WTC11 (cell line): ENCODE measurements at places on chromosomes 1 and 21. TPM values are rescaled to one million over a fixed set of nuclear protein-coding genes. Genes with fewer than 3 reads are reported as not detected.
A peak's percentile ranks its signal among the peaks of the same experiment; 100 is the strongest.

Gene AKR7A3
- 1.3 to 1.5 TPM (median 1.5 TPM) in 3 replicates for total RNA-seq

Gene HTR6
- total RNA-seq = 0.71 to 1.2 TPM (median 0.90 TPM) in 3 replicates

Gene HMCN1
- 5.6 to 10.6 TPM (median 10.5 TPM) in 3 replicates for total RNA-seq

Gene TMEM79
- total RNA-seq = 2.2 to 2.7 TPM (median 2.4 TPM) in 3 replicates

Gene LCE2B
- not detected in 3 replicates for total RNA-seq

Gene TRIM67
- not detected in 3 replicates for total RNA-seq

Gene LCE1F
- not detected in 3 replicates for total RNA-seq

Gene NBPF9
- 2.5 to 4.5 TPM (median 2.9 TPM) in 3 replicates for total RNA-seq

GRCh38 chr21:34343838-34344381 lies 19.9 kb upstream of the KCNE2 start:
- no peaks in the 10 kb centered on the region for H3K4me1 ChIP-seq
- no peak for DNase-seq
- peaks cover 3% of the 10 kb centered on the region; the same call in 1 of the 2 replicates for H3K27me3 ChIP-seq
- no peak overlapping the region for H3K4me3 ChIP-seq
- H3K27ac ChIP-seq = no peak overlapping the region

- DNase-seq = no peak
- H3K27me3 ChIP-seq = no peaks in the 10 kb centered on the region
- no peaks in the 10 kb centered on the region for H3K4me1 ChIP-seq
- H3K27ac ChIP-seq = no peak overlapping the region
Observed at GRCh38 chr1:233038581-233038980, 88.2 kb downstream of the NTPCR start.

GRCh38 chr1:172699695-172700227 lies 40.9 kb downstream of the FASLG start:
- no peaks in the 10 kb centered on the region for H3K36me3 ChIP-seq
- peaks cover 3% of the 10 kb centered on the region; the same call in 1 of the 2 replicates for H3K4me1 ChIP-seq
- no peak overlapping the region for H3K27ac ChIP-seq
- no peak overlapping the region for H3K4me3 ChIP-seq
- no peak for DNase-seq

DNA sequence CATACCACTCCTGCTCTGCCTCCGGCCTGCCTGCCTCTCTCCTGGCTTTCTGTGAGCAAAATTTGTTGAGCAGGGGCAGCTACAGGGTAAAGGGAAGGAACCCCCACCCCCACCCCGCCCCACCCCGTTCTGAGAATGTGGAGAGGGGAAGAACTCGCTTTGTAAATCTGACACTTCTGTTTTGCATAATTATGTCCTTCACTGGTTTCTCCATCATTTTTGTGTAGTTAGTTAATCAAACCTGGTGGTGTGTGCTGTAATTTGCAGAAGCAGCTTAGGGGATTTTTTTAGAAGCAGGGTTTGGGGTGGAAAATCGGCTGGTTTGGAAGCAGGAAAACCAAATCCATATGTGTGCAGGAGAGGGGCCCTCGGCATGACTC lies 58.1 kb upstream of the TMEM51 start:
- DNase-seq = no peak
- peaks cover 36% of the 10 kb centered on the region for H3K4me1 ChIP-seq
- peaks cover 7% of the 10 kb centered on the region for H3K27me3 ChIP-seq
- no peaks in the 10 kb centered on the region for H3K36me3 ChIP-seq

- H3K4me3 ChIP-seq = peak overlapping the region; percentile 98
- peak overlapping the region; percentile 98 for H3K27ac ChIP-seq
- peaks cover 33% of the 10 kb centered on the region for H3K36me3 ChIP-seq
- peak; percentile 53 for DNase-seq
Observed at GRCh38 chr1:93079685-93080141, 630 bp downstream of the MTF2 start.

GRCh38 chr1:44220001-44220751 lies 6.9 kb downstream of the DMAP1 start:
- H3K4me1 ChIP-seq = no peaks in the 10 kb centered on the region
- H3K27me3 ChIP-seq = no peaks in the 10 kb centered on the region; the same call in 1 of the 2 replicates
- no peak for DNase-seq
- peaks cover 45% of the 10 kb centered on the region for H3K36me3 ChIP-seq
- H3K27ac ChIP-seq = no peak overlapping the region

- no peak for DNase-seq
- peaks cover 7% of the 10 kb centered on the region for H3K27me3 ChIP-seq
- H3K36me3 ChIP-seq = peaks cover 7% of the 10 kb centered on the region
Observed at GRCh38 chr1:14543191-14543840, 55.2 kb upstream of the KAZN start.

GRCh38 chr1:17563494-17564281 lies 24.2 kb downstream of the ARHGEF10L start:
- no peaks in the 10 kb centered on the region for H3K27me3 ChIP-seq
- no peak overlapping the region for H3K4me3 ChIP-seq
- DNase-seq = no peak
- peaks cover 85% of the 10 kb centered on the region for H3K4me1 ChIP-seq
- H3K36me3 ChIP-seq = no peaks in the 10 kb centered on the region

DNA sequence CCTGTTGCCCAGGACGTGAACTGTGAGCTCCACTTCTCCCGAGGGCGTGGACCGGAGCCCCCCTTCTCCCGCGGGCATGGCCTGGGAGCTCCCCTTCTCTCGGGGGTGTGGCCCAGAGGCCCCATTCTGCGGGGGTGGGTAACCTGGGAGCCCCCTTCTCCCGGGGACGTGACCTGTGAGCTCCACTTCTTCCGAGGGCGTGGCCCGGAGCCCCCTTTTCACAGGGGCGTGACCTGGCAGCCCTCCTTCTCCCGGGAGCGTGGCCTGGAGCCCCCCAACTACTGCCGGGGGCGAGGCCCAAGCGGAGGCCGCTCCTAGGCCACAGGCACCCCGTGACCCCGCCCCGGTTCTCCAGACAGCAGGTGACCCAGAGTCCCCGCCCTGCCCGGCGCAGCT lies 320 bp downstream of the C1orf174 start:
- peaks cover 16% of the 10 kb centered on the region for H3K36me3 ChIP-seq
- H3K4me1 ChIP-seq = peaks cover 23% of the 10 kb centered on the region
- H3K4me3 ChIP-seq = peak overlapping the region; percentile 92
- H3K27me3 ChIP-seq = no peaks in the 10 kb centered on the region
- H3K27ac ChIP-seq = peak overlapping the region; percentile 98
- DNase-seq = peak; percentile 57

- no peak overlapping the region for H3K27ac ChIP-seq
- 0 out of 2 replicates have a peak, but pooled peaks cover 3% of the 10 kb centered on the region for H3K4me1 ChIP-seq
- H3K36me3 ChIP-seq = no peaks in the 10 kb centered on the region
Observed at GRCh38 chr1:100543640-100544039, 5.7 kb downstream of the GPR88 start.

DNA sequence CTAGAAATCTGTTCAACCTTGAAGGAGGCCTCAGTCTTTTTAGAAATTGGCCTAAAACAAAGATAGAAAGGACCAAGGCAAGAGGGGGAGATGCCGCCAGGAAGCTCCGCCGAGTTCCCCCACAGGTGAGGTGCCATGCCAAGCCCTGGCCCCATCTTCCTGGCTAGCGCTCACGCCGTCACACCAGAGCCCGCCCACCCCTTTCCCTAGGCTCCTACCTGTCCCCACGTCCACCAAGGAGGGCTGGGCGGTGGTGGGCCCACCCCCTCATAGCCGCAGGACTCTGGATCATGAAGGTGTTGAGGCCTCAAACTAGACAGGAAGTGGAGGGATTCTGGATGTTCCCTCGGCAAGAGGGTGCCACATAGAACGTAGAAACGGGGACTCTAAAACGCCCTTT lies 15.5 kb upstream of the CCDC27 start:
- H3K27me3 ChIP-seq = no peaks in the 10 kb centered on the region
- no peak overlapping the region for H3K4me3 ChIP-seq
- H3K36me3 ChIP-seq = peaks cover 25% of the 10 kb centered on the region
- no peak overlapping the region for H3K27ac ChIP-seq

GRCh38 chr1:17682400-17682799 lies 72.7 kb upstream of the ACTL8 start:
- H3K27ac ChIP-seq = peak overlapping the region; percentile 64
- H3K27me3 ChIP-seq = no peaks in the 10 kb centered on the region
- H3K4me3 ChIP-seq = no peak overlapping the region
- H3K4me1 ChIP-seq = peaks cover 10% of the 10 kb centered on the region; the same call in 1 of the 2 replicates
- peaks cover 11% of the 10 kb centered on the region for H3K36me3 ChIP-seq
- no peak for DNase-seq

- no peaks in the 10 kb centered on the region for H3K36me3 ChIP-seq
- H3K4me3 ChIP-seq = no peak overlapping the region
- H3K27ac ChIP-seq = no peak overlapping the region
- no peak for DNase-seq
- H3K27me3 ChIP-seq = no peaks in the 10 kb centered on the region
Observed at GRCh38 chr1:99672530-99673213, 26.8 kb downstream of the PALMD start.

- no peaks in the 10 kb centered on the region; the same call in 1 of the 2 replicates for H3K27me3 ChIP-seq
- peaks cover 16% of the 10 kb centered on the region for H3K4me1 ChIP-seq
- H3K36me3 ChIP-seq = no peaks in the 10 kb centered on the region
Observed at GRCh38 chr1:240244968-240245628, 153.4 kb downstream of the FMN2 start.

GRCh38 chr1:37872692-37873091 lies 13.3 kb upstream of the MTF1 start:
- H3K4me1 ChIP-seq = no peaks in the 10 kb centered on the region
- no peak for DNase-seq
- H3K27ac ChIP-seq = no peak overlapping the region
- no peak overlapping the region for H3K4me3 ChIP-seq
- H3K27me3 ChIP-seq = no peaks in the 10 kb centered on the region

DNA sequence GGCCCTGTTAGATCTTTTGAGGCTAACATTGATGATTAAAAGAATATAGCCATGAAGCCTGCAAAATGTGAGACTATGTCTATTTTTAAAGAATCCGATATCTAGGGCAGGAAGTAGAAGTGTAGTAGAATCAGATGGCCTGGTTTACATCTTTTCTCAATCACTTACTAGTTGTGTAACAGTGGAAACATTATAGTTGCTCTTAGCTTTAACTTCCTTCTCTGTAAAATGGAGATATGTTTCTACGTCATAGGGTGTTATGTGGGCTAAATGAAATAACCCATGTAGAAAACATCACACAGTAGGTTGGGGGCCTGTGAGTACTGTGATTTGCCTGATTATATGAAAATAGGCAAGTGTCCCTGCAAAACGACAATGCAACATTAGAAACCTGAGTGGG lies 4.4 kb upstream of the IGFN1 start:
- H3K27me3 ChIP-seq = peaks cover 6% of the 10 kb centered on the region
- no peaks in the 10 kb centered on the region for H3K36me3 ChIP-seq
- DNase-seq = no peak
- no peak overlapping the region for H3K4me3 ChIP-seq
- peaks cover 14% of the 10 kb centered on the region for H3K4me1 ChIP-seq

DNA sequence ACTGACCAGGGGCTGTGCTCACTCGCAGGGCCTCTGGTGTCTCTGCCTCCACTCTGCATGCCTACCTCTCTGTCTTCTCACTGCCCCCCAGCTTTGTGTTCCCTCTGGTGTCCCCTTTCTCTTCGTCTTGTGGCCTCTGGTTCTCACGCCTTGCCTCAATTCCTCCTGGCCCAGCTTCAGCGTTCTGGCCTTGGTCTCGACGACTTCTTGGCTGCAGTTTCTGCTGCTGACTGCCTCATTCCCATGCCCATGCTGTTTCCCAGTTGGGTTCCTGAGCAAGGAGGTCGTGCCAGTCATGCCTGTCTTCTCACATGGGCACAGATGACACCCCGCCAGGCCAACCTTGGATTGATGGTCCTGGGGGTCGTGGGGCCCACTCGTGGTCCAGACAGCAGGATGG lies 423.0 kb upstream of the VAMP3 start:
- no peak for DNase-seq
- peaks cover 4% of the 10 kb centered on the region; the same call in 1 of the 2 replicates for H3K4me1 ChIP-seq
- H3K36me3 ChIP-seq = no peaks in the 10 kb centered on the region
- no peaks in the 10 kb centered on the region; the same call in 1 of the 2 replicates for H3K27me3 ChIP-seq
- no peak overlapping the region for H3K4me3 ChIP-seq

DNA sequence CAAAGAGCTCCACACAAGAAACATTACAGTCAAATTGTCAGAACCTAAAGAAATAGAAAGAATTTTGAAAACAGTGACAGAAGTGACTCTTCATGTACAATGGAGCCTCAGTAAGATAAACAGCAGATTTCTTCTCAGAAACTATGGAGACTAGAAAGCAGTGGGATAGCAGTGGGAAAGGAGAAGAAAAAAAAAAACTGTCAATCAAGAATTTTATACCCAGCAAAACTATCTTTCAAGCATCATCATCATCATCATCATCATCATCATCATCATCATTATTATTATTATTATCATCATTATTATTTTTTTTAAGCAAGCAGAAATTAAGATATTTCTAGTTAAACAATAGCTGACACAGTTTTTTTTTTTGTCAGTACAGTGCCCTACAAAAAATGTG lies 24.2 kb downstream of the CEP170 start:
- peaks cover 11% of the 10 kb centered on the region for H3K4me1 ChIP-seq
- H3K27ac ChIP-seq = no peak overlapping the region

DNA sequence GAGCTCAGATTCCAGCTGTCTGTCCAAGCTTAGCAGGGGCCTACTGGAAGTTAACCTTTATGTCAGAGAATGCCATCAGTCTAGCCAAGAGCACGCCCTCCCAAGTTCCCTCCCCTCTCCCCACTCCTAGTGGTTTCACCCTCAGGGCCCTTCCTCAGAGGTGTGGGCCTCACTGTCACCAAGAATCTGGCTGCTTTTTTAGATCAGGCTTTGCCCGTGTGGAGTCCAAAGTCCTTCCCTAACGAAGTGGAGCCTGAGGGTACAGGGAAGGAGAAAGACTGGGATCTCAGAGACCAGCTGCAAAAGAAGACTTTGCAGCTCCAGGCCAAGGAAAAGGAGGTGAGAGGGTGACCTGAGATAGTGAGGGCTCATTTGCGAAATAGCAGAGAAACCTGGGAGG lies 4.1 kb downstream of the C1orf74 start:
- H3K27me3 ChIP-seq = 0 out of 2 replicates have a peak, but pooled peaks cover under 1% of the 10 kb centered on the region
- H3K36me3 ChIP-seq = no peaks in the 10 kb centered on the region; the same call in 1 of the 2 replicates
- DNase-seq = no peak

DNA sequence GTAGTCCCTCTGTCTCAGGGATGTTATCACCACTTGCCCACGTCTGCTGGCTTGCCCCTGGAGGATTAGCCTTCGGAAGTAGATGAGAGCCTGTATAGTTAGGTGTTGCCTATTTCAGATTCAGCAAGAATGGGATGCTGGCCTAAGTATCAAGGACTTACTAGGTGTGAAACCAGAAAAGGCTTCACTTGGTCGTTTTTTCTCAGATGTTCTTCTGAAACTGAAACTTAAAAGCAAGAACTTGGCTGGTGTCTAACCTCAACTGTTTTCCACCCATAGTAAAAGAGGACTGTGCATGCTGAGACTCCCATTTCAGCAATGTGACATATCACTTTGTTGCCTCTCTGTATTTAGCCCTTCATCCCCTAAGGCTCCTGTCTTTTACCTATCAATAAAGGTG lies 67.0 kb upstream of the LRRC53 start:
- H3K27me3 ChIP-seq = no peaks in the 10 kb centered on the region
- no peak for DNase-seq
- no peak overlapping the region for H3K4me3 ChIP-seq
- no peaks in the 10 kb centered on the region for H3K4me1 ChIP-seq
- H3K36me3 ChIP-seq = no peaks in the 10 kb centered on the region
